ENCODE measurements at places on chromosomes 5 and 9.

DNA sequence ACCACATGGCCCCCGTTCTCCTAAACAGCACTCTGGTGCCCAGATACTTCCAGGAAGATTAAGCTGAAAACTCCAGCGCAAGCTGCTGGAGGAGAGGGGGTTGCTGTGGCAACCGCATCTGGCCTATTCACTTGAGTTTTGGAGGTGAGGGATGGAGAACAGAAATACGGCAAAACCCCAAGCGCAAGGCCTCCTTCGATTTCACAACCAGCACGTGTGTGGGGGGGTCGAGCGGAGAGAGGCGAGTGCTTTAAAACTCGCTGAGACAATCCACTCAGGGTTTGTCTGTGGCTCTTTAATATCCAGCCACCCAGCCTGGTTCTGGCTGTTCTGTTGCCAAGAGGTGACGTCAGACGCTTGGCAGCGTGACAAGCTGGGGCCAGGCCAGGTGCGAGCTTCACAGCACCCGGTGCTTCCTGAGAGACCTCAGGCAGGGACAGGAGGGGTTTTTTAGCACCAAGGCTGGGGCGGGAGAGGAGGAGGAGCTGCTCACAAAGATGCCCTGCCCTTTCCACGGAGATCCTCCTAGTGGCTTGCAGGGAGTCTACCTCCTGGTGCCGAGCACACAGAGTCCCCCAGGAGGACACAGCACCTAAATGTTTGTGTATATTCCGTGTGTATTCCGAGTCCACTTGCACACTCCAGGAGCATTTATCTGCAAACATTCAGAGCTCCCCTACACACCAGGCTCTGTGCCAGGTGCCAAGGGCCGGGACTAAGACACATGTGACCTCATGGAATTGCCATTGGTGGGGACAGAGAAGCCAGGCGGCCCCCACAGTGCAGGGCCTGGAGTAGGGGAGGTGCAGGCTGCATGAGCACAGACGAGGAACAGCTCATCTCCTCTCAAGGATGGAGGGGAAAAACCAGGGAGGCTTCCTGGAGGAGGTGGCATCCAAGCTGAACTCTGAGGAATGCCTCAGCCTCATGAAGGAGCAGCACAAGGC lies 194.6 kb downstream of the OLFM1 start:
- peak; percentile 20 for DNase-seq

- DNase-seq = no peak
These were observed 413.5 kb downstream of the PLK2 start for GRCh38 chr5:58046371-58046770.

GRCh38 chr5:6486074-6486473 lies 37.4 kb downstream of the UBE2QL1 start:
- no peak for DNase-seq

- DNase-seq = no peak
These were observed 7.5 kb upstream of the SLC6A18 start for GRCh38 chr5:1217596-1218206.

GRCh38 chr9:36318212-36318802 lies 60.1 kb upstream of the GNE start:
- DNase-seq = no peak

GRCh38 chr9:136522314-136523237 lies 23.3 kb downstream of the NOTCH1 start:
- DNase-seq = no peak

DNA sequence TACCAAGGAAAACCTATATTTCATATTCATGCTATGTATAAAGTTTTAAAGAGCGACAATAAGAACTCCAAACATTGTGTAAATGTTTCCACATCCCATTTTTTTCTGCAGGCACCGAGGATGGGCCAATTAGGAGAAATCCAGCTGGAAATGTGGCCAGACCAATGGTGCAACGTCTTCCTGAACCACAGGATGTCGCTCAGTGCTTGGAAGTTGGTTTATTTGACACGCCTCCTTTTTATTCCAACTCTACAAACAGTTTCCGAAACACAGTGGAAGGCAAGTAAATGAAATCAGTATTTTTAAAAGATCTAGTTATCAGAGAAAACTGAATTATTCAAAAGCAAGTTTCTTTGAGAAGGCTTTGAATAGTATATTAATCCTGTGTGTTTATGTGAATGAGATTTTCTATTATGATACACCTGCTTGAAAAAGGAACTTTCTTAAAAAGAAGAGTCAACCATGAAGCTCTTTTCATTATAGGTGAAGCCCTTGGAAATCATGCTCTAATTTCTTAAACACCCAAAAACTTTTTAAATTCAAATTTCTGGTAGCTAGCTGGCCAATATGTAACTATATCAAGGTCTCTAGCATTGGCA lies 9.1 kb downstream of the TYRP1 start:
- DNase-seq = no peak

DNA sequence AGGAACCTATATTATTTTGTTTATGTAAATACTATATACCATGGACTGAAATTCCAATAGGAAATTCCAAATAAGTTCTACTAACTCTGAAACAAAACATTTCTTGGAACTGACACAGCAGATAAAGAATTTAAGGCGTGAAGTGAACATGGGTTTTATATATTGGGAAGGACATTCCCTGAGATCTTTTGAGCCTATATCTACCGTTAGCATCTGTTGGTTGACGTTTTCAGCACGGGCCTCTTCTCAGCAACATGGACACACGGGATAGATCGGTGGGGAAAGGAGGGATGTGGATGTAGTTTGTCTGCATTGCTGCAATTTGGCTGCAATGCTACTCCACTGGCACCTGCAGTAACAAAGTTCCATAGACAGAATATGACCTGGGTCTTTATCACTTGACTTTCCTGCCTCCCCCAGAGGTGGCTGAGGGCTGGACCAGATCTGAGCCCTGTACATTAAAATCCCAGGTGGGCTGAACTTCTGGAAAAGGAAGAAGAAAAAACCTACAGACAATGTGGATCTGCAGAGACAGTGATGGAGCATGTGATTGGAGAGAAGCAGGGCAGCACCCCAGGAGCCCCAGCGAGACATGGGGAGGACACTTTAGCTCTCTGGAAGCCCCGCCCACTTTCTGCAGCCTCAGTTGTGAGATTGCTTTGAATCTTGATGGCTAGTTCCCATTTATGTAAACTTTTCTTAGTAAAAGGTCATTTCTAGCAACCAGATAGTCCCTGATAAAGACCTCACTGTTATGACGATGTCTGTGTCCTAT lies 91.2 kb upstream of the CPEB4 start:
- no peak for DNase-seq

DNA sequence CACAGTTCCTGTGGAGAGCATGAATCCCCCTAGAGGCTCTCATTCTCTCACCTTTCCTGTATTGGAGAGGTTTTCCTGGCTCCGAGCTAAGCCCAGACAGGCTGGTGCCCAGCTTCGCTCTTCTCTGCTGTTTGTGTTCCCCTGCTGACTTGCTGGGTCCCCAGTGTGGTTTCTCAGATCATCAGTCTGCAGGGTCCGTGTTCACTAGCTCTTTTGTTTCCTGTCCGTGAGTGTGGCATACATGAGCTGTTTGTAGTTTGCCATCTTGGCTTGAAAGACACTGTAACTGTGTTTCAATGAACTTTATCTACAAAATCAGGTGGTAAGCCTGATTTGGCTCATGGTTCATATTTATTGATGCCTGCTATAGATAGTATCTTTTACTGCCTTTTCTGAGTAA lies 23.8 kb downstream of the LOX start:
- DNase-seq = no peak

DNA sequence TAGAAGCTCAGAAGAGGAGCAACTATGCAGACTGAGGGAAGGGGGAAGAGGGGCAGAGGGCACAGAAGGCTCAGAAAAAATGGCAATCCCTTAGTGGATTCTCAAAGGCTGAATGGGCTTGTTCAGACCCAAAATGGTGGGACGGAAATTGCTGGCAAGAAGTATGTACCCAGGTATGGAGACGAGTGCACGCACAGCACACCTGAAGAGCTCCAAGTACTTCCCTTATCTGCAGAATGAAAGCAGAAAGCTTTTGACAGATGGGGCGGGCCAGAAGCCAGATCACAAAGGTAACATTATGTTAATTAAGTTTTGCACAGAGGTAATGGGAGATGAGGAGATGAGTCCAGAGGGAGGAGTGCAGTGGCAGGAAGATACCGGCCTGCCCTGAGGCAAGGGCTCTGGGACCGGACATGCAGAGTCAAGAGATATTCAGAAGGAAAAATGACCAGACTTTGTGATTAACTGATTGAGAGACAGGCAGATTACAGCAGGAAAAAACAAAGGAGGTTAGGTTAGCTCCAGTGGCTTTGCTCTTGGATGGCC lies 138.1 kb upstream of the PIK3R1 start:
- no peak for DNase-seq

DNA sequence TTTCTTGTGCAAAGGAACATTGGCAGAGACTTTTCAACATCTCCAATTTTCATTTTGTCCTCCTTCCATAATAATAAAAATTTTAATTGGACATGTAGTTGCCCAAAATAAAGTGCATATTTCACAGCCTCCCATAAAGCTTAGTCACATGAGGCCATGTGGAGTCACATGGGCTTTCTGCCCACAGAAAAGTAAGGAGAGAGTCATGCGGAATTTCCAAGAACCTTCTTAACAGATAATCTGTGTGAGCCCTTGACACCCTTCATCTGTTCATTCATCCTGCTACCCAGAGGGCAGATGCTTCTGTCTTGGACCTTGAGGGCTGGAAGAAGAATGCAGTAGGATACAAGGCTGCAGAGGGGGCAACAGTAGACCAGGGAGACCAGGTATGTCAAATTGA lies 60.7 kb downstream of the APTX start:
- DNase-seq = no peak

- no peak for DNase-seq
These were observed 30.1 kb downstream of the SLIT3 start for GRCh38 chr5:169270827-169271226.

DNA sequence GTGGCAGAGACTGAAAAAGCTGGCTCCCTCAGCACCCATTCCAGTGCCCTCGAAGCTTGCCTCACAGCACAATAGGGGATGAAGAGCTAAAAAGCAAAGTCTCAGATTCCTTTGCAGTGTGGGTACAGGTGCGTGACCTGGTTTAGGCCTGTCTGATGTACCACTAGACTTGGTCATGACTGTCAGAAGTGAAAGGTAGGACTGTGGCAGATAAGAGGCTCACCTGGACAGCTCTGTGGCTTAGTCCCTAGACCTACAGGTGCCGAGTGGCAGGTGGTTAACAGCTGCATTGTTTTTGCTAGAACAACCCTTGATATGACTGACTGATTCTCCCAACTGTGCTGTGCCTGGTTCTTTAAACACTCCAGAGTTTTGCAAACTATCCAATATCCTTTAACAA lies 14.7 kb upstream of the SFXN1 start:
- no peak for DNase-seq

- DNase-seq = no peak
These were observed 147.5 kb downstream of the NXNL2 start for GRCh38 chr9:88682431-88682831.

DNA sequence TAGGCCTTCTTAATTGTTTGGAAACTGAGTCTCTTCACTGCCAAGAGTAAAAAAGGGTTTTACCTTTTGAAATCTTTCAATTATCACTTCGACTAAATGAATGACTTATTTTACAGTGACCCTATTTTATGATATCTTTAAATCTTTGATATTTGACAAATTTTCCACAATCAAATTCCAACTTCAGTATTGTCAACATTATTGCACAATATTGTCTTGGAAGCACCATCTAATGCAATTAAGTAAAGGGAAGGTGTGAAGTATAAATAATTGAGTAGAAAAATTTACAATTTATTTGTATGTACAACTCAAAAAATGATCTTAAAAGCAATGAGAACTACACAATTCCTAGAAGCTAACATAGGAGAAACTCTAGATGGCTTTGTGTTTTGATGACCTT lies 49.2 kb downstream of the GABRA6 start:
- DNase-seq = no peak

DNA sequence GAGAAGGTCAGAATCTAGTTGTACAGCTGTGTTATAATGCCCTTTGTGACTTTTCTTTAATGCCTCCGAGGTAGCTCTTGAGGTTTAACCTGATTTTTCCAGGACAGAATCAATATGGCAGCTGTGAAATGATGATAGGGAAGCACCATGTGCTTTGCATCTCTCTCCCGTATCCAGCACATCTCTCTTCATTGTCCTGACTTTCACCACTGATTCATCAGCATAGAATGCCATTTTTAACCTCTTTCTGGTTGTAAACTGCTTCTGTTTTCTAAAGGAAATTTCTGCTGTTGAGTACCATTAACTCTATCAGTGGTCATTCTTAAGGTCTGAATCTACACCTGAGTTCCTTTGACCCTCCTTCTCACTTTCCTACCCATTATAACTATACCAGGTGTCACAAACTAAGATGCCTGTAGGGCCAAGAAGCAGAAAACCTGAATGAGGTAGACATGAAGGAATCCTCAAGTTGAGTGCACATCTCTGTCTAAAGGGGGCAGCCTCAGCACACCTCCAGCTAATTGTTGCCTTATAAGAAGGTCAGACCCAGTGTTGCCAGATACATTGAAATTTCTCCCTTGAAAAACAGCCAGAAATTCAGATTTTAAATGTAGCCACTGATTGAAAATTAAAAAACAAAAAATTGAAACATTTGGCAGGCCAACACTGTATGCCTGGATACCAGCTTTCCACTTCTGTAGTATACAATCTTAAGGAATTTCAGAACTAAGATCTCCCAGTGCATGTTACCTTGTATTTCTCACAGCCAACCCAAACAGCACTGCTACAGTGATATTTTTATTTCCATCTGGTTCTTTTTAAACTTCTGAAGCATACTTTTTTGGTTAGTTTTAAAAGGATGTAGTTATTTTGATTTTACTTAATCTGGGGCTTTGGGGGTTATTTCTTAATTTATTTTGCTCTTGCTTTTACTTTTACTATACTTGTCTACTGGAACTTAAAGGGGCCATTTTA lies 35.8 kb upstream of the TLX3 start:
- DNase-seq = no peak

DNA sequence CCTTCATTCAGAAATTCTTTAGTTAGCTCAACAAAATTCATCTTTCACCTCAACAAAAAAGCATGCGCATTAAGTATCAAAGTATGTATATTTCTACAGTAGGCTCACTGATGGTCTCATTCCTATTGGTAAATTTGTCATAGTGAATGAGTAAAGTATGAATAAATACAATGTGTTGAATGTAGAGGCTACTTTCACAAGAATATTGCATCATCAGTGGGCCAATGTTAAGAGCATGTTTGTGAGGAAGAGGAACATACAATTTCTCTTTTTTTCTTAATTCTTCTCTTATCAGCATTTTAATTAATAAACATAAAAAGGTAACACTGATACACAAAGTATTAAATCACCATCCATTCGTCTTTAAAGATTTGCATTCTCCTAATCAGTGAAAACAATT lies 505.1 kb downstream of the CETN3 start:
- no peak for DNase-seq

DNA sequence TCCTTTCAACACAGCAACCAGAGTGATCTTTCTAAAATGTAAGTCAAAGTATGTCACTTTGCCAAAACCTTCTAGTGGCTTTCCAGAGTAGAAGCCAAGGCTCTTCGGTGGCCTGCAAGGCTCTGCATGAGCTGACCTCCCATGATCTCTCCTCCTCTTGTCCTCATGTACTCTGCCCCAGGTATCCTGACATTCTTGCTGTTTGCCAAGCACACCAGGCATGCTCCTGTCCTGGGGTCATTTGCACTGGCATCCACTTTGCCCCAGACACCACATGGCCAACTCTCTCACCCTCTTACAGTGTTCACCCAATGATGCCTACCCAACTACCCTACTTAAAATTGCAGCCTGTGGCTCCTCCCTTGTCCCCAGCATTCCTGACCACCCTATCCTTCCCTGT lies 86.3 kb downstream of the ZNF618 start:
- no peak for DNase-seq

GRCh38 chr5:102959055-102959454 lies 160.9 kb downstream of the GIN1 start:
- DNase-seq = no peak

Data from activated CD4-positive, alpha-beta T cell treated with anti-CD3 and anti-CD28 coated beads, Interleukin-2, amount 50 U/mL, for 1 hour (primary cell).